OCI-LY7 (cell line): ENCODE measurements at places on chromosomes 5 and 9.

DNA sequence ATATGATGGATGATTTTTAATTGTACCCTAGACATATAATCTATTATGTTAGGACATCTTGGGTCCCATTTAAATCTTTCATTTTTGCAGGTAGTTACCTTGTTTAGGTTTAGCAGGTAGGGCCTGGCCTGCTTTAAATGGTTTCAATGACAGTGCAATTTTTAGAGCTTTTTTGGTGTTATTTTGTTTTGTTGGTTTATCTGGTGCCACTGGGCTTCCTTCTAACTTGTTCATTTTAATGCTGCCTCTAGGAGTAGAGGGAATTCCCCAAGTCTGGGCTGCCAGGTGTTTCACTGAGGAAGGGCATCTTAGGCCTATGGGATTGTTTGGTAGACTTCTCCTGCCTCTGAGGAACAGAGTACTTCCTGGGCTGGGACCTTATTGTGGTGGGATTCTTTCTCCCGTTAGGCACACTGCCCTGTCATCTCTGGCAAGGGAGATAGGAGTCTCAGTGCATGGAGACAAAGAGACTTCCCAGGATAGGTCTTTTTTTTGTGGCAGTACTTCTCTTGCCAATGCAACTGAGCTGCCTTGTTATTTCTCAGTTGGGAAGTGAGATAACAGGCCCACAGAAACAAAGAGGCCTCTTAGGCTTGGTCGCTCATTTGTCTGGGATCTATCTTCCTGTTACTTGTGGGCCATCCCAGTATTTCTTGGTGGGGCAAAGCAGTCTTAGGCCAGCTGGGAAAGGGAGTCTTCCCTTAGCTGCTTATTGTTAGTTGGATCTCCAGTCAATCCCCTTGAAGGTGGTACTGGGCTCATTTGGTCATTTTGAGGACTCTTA, 282.9 kb downstream of the FER start:
- DNase-seq, result no peak

DNA sequence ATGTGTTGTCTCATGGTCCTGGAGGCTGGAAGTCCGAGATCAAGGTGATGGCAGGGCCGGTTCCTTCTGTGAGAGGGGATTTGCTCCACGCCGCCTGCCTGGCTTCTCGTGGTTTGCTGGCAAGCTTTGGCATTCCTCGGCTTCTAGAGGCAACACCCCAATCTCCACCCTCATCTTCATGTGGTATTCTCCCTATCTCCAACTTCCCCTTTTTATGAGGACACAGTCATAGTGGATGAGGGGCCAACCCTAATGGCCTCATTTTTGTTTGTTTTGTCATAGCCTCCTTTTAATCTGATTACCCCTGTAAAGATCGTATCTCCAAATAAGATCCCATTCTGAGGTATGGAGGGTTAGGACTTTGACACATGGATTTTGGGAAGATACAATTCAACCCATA, 41.7 kb upstream of the CLK4 start:
- no peak for DNase-seq

- DNase-seq, result no peak
Observed at GRCh38 chr5:128965638-128966302, 482 bp downstream of the SLC27A6 start.

GRCh38 chr5:116892993-116893392, 318.4 kb upstream of the SEMA6A start:
- DNase-seq, result no peak

DNA sequence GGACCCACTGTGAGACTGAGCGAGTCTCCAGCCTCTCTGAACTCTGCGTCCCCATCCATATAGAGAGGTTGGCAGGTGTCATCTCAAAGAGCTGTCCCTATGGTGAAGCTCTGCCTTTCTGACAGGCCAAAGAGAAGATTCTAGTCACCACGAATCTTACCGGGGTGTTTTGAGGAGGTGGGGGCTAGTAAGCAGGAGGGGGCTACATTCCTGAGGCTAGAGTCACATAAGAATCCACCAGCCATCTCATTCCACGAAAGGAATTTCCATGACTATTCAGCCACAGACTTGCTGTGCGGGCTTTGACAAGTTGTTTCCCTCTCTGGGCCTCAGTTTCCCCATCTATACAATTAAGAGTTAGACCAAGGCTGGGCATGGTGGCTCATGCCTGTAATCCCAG, 16.3 kb downstream of the PDGFRB start:
- DNase-seq, result no peak

DNA sequence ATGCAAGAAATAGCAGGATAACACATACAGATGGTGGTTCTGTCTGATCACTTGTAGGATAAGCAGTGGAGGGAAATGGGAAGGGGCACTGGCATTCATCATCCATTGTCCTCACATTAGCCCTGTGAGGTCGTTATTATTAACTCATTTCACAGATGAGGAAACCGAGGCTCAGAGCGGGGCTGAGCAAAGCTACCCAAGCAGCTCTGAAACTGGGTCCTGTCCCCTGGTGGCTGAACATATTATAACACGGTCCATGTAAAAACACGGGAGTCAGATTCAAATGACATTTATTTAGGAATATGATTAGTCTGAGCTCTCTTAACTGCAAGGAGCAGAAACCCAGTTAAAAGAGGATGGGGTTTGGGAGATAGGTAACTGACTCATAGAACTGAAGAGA, 43.1 kb downstream of the HRH2 start:
- peak; percentile 11 for DNase-seq

DNA sequence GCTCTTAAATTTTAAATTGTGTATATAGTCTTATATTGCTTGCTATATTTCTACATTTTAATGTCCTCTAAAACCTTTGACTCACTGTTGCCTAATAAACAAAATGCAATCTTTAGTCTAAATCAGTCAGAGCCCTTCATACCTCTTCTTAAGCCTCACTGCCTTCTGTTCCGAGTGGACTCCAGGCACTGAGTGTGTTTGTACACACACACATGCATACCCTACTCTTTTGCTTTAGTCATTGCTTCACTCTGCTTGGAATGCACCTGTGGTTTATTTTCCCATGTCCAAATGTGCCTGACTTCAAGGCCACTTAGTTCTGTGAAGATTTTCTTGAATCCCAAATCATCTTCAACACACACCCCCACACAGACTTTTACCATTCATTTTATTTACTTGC, 60.9 kb downstream of the SLC12A2 start:
- DNase-seq, result no peak

GRCh38 chr9:3823842-3824475, 298.2 kb upstream of the RFX3 start:
- DNase-seq, result no peak

GRCh38 chr9:70932097-70932496, 189.3 kb downstream of the TRPM3 start:
- no peak for DNase-seq

- DNase-seq, result no peak
Observed at GRCh38 chr9:82110881-82111280, 122.3 kb downstream of the SPATA31D1 start.

DNA sequence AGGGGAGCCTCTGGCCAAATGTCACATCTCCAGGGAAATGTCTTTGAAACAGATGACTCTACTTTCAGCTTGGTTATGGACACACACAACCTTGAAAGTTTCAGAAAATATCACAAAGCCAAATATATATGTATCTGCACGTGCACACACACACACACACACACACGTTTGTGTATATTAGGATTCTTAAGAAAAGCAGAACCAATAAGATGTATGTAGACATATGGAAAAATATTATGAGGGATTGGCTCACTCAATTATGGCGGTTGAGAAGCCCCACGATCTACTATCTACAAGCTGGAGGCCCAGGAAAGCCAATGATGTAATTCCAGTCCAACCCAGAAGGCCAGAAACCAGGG, 194.9 kb downstream of the PALM2AKAP2 start:
- no peak for DNase-seq

DNA sequence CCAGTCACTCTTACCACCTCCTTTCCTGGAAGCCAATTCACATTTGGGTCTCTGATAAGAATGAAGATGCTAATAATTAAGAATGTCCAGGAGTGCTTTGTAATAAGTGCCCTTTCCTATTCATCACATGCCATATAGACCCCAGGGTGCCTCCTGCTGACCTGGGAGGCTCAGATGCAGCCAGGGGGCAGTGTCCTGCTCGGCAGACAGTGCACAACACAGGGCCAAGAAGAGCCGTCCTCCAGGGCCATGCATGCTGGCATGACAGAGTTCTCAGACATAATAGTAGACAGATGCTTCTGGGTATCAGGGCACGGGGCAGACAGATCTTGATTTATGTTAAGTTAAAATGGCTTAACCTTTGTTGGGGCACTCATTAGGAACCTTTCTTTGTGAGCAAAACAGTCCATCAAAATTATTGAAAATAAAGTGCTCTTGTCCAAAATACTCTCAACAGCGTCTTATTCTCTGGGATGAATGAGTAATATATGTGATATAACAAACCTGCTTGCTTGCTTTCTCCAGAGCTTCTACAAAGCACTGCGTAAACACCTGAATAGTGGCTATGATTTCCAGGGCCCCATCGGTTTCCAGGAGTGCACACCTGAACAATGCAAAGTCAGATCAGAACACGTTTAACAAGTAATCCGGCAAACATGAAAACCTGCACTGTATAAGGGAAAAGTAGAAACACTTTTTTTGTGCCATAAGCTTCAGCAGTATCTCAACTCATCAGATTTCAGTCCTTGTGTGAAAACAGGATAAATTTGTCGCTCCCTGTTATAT, 192.7 kb downstream of the FANCC start:
- no peak for DNase-seq

GRCh38 chr5:139803978-139804377, 8.4 kb downstream of the PSD2 start:
- DNase-seq, result no peak
